Stimulated activated CD8-positive, alpha-beta memory T cell treated with anti-CD3 and anti-CD28 coated beads, Interleukin-2, amount 100 ng/mL, for 1 hour (primary cell): ENCODE measurements at places on chromosomes 6 and 20.

DNA sequence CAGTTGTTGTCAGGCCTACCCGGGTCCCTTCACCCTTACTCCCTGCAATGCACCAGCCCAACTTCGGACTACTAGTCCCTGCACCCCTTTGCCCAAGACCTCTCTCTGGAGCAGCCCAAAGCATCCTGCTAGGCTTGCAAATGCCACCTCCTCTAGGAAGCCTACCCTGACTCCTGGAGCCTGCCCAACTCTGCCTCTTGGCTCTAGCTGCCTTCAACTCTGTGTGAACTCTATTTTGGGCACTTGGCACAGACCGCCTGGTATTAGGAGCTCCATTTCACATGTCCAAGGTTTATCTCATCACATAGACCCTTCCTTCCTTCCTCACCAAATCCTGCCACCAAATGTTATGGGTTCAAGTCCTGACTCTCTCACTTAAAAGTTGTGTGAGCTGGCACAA, 80.6 kb downstream of the MDGA1 start:
- no peak for DNase-seq

- DNase-seq = no peak
These were observed 212.7 kb downstream of the COL12A1 start for GRCh38 chr6:74993136-74993535.

DNA sequence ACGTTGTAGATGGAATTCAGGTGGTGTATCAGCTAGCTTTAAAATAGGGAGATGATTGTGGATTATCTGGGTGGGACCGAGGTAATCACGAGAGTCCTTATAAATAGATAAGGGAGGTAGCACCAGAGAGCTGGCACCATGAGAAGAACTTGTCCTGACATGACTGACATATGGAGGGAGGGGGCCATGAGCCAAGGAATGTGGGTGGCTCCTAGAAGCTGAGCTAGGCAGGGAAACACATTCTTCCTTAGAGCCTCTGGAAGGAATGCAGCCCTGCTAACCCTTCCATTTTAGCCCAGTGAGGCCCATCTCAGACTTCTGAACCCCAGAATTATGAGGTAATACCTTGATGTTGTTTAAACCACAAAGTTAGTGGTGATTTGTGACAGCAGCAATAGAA, 321.1 kb upstream of the SULF2 start:
- DNase-seq = no peak

DNA sequence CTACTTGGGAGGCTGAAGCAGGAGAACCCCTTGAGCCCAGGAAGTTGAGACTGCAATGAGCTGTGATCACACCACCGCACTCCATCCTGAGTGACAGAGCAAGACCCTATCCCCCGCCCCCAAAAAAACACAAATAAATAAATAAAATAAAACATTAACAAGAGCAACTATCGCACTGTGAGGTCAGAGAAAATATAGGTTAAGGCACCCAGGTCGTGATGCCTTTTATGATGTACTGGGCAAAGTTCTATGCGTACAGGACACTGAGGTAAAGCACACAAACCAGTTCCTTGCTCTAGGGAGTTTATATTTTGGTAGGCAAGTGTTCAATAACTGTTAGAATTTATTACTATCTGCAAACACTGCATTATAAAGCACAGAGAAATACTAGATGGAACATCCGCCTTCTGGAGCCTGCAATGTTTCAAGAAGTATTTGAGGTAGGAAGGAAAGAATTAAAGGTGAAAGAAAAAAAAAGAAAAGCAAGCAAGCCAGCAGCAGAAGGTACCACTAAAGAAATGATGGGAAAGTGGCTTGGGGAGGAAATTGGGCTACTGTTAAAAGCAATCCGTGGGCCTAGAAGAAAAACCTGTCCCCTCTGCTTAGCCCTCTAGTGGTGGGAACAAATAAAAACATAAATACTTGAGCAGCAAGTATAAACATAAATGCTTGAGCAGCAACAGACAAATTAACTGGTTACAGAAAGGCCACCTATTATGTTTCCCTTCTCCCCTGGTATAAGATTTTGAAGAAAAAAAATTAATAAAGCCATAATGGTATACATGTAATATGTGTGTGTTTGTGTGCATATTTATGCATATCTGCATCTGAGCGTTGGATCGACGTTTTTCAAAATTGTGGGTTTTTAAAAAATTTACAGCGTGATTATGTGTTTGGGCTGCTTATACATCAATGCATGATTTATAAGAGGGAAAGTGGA, 128.0 kb downstream of the PHACTR1 start:
- DNase-seq = no peak

GRCh38 chr6:14595751-14596150, 478.2 kb downstream of the CD83 start:
- no peak for DNase-seq

GRCh38 chr6:74902089-74902488, 303.8 kb downstream of the COL12A1 start:
- no peak for DNase-seq

- DNase-seq = no peak
These were observed 9.3 kb upstream of the EEF1A2 start for GRCh38 chr20:63508072-63508768.

DNA sequence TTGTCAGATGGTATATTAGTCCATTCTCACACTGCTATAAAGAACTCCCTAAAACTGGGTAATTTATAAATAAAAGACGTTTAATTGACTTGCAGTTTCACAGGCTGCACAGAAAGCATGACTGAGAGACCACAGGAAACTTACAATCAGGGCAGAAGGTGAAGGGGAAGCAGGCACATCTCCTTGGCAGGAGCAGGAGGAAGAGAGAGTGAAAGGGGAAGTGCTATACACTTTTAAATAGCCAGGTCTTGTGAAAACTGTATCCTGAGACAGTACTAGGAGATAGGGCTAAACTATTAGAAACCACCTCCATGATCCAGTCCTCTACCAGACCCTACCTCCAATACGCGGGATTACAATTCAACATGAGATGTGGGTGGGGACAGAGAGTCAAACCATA, 193.9 kb upstream of the KCNG1 start:
- DNase-seq = no peak

GRCh38 chr20:7758406-7758805, 181.9 kb downstream of the HAO1 start:
- DNase-seq = no peak

DNA sequence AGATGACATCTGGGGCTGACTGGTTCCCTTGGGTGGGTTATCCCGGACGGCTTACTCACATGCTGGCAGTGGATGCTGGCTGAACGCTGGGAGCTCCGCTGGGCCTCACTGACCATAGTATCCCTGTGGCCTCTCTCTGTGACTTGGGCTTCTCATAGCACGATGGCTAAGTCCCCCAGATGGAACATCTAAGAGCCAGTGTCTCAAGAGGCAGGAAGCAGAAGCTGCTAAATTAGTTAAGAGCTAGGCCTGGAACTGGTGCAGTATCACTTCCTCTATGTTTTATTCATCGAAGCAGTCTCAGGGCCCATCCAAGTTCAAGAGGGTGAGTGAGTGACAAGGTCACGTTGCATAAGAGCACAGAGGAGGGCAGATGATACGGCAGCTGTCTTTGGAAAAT, 116.5 kb upstream of the LAMP5 start:
- no peak for DNase-seq

- no peak for DNase-seq
These were observed 155.4 kb upstream of the PLCB4 start for GRCh38 chr20:8913456-8913855.
